ENCODE measurements at places on chromosomes 13 and 19.

DNA sequence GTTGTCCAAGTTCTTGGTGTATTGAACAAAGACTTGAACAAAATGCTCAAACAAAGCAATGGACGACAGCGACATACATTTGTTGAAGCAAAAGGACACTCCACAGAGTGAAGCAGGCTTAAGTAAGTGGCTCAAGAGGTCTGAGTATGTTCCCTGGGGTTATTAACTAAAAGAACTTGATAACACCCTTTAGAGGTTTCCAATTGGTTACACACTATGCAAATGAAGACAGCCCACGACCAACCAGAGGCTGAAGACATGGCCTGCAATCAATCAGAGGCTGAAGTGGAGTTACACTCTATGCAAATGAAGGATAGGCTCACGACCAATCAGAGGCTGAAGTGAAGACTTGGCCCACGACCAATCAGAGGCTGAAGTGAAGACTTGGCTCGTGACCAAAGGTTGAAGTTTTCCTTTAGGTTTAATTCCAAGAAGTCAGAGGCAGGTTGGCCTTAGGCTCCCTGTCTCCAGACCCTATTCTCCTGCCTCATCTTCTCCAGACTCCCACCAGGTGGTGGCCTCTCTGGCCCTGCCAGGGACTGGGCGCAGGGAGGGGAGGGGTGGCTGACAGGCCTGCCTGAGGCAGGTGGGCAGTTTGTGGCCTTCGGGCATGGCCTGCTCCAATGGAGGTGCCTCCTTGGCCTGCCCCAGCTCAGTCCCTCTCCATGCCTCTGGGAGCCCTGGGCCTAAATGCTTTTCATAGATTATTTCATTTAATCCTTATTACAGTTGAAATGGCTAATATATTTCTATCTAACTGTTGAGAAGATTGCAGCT lies 38.1 kb downstream of the CCDC169 start:
- DNase-seq = no peak

GRCh38 chr19:16379521-16380313 lies 55.1 kb downstream of the KLF2 start:
- DNase-seq = no peak

DNA sequence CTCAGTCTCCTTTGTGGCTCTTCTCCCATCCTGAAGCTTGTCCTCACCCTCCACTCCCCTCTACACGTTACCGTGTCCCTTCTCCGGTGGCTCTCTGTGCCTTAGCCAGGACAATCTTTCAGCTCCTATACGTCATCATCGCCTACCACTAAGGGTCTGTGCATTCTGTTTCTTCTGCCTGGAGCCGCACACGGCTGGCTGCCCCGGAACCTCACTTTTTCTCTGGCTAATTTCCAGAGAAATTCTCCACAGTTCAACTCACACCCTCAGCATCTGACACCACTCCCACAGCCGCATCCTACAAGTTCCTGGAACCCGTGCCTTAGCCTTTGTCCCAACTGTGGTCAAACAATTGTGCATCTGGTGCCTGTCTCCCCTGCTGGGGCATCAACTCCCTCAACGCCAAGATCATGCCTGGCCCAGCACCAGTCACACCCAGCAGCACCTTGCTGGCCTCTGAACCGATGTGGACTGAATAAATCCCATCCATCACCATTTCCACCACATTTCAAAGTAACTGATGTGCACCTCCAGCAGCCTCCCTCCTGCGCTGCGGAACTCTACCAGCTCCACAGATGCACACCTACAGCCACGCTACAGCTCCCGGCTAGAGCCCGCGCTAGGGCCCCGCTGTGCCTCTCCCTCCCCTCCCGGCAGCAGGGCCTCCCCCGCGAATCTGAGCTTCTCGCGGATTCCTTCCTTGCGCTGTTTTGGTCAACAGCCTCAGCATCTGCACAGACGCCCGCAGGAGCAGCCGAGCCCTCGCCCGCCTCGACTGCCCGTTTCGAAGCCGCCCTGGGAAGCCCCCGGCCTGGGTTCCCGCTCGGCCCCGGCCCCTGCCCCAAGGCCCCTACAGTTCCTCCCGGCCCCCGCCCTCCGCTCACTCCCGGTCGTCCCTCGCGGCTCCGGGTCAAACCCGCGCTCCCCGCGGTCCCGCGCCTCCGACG lies 689 bp downstream of the DCUN1D2 start:
- DNase-seq = peak; percentile 51

GRCh38 chr19:45539459-45539858 lies 32.2 kb downstream of the VASP start:
- no peak for DNase-seq

- DNase-seq = no peak
These were observed 2591.7 kb upstream of the PCDH20 start for GRCh38 chr13:64007339-64007738.

- peak; percentile 94 for DNase-seq
These were observed 13.1 kb downstream of the TJP3 start for GRCh38 chr19:3721131-3721886.

GRCh38 chr19:42596391-42597072 lies 1.8 kb upstream of the CEACAM8 start:
- DNase-seq = peak; percentile 58

DNA sequence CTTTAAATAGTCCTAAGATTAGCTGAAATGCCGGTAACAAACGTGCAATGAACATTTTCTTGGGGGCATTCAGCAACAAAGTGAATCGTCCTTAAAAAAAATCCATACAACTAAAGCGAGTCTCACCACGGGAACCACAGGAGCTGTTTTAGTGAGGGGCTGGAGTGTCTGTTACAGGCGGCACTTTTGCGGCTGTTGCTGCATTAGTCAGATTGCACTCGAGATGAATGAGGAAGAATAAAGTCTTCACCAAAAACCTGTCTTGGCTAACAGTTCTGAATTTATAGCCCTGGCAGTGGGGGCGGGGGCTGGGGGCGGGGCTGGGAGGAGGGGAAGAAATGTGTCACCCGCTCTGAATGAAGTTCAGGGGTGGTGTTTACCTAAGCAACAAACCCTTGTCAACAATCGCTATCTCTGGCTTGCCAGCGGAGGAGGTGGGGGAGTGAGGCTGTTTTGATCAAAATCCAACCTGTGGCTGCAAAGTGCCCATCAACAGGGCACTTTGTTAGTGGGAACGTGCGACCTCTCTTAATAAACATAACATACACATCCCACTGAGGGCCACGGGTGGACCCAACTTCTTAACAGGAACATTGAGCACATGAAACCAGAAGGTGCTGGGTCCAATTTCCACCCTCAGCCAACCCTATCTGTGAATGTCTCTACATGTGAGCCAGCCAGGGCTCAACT lies 44.5 kb downstream of the RFX2 start:
- peak; percentile 30 for DNase-seq

DNA sequence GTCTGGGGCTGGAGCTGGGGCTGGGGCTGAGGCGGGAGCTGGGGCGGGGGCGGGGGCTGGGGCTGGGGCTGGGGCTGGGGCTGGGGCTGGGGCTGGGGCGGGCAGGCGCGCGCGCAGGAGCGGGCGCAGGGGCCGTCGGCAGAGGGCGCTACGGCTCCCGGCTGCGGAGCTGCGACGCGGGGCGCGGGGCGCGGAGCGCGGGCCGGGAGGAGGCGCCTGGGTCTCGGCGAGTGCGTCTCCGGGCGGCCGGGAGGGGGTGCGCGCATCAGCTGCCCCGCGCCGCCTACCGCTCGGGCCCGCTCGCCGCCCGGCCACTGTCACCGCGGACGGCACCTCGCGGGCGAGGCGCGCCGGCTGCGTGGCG lies 422 bp upstream of the MTUS2 start:
- peak; percentile 58 for DNase-seq

Data from activated CD4-positive, alpha-beta T cell treated with anti-CD3 and anti-CD28 coated beads, Interleukin-2, amount 50 U/mL, for 48 hours (primary cell).